Omental fat pad (tissue), 4 donors: ENCODE measurements at places on chromosomes 7 and 10. TPM values are rescaled to one million over a fixed set of nuclear protein-coding genes. Genes with fewer than 3 reads are reported as not detected.

The RP9 gene
- 17.7 TPM for total RNA-seq

The OR2A12 gene
- not detected for total RNA-seq

The MSMB gene
- not detected for total RNA-seq

The STEAP4 gene
- 163 TPM for total RNA-seq

The OGA gene
- 70.0 TPM for total RNA-seq

The ADRA2A gene
- 35.6 TPM for total RNA-seq

The KAZALD1 gene
- total RNA-seq = 0.72 TPM

The MGMT gene
- 56.6 TPM for total RNA-seq

The SERPINE1 gene
- total RNA-seq = 36.4 TPM

The OR2A5 gene
- not detected for total RNA-seq

The GIMAP5 gene
- 49.5 TPM for total RNA-seq

The CFTR gene
- total RNA-seq = 0.75 TPM

The TSPAN13 gene
- total RNA-seq = 111 TPM

The ADIRF gene
- total RNA-seq = 504 TPM

The NRP1 gene
- total RNA-seq = 72.8 TPM

The TFR2 gene
- total RNA-seq = 0.60 TPM

The COL13A1 gene
- total RNA-seq = 0.46 TPM

The GPR26 gene
- total RNA-seq = not detected

The ABHD11 gene
- 13.9 TPM for total RNA-seq

The SLC13A1 gene
- total RNA-seq = not detected

The SLC26A5 gene
- total RNA-seq = 0.47 TPM

The SGMS1 gene
- total RNA-seq = 83.7 TPM

The HOXA6 gene
- total RNA-seq = 1.1 TPM

The HSPA12A gene
- 20.2 TPM for total RNA-seq

The AMPH gene
- 41.2 TPM for total RNA-seq

The GRM8 gene
- total RNA-seq = not detected

The KCNMA1 gene
- 32.6 TPM for total RNA-seq

The UCMA gene
- total RNA-seq = not detected

The RBP4 gene
- total RNA-seq = 482 TPM

The EMX2 gene
- total RNA-seq = 0.25 TPM

The SPRN gene
- total RNA-seq = not detected

The FXYD4 gene
- total RNA-seq = not detected

The LRIT1 gene
- total RNA-seq = not detected
